ENCODE measurements at places on chromosomes 6 and 20. TPM values are rescaled to one million over a fixed set of nuclear protein-coding genes. Genes with fewer than 3 reads are reported as not detected.

- no peak overlapping the region for H3K4me3 ChIP-seq
- no peaks in the 10 kb centered on the region for H3K27me3 ChIP-seq
- H3K27ac ChIP-seq: no peak overlapping the region
- H3K4me1 ChIP-seq: no peaks in the 10 kb centered on the region
- DNase-seq: no peak
Measured at GRCh38 chr6:160121981-160122380, 366 bp downstream of the SLC22A1 start.

- no peak overlapping the region for H3K27ac ChIP-seq
- peaks cover 3% of the 10 kb centered on the region for H3K4me1 ChIP-seq
- no peak for DNase-seq
- H3K36me3 ChIP-seq: peaks cover 18% of the 10 kb centered on the region
- no peak overlapping the region for H3K4me3 ChIP-seq
Measured at GRCh38 chr6:33404884-33405283, 5.9 kb upstream of the PHF1 start.

DNA sequence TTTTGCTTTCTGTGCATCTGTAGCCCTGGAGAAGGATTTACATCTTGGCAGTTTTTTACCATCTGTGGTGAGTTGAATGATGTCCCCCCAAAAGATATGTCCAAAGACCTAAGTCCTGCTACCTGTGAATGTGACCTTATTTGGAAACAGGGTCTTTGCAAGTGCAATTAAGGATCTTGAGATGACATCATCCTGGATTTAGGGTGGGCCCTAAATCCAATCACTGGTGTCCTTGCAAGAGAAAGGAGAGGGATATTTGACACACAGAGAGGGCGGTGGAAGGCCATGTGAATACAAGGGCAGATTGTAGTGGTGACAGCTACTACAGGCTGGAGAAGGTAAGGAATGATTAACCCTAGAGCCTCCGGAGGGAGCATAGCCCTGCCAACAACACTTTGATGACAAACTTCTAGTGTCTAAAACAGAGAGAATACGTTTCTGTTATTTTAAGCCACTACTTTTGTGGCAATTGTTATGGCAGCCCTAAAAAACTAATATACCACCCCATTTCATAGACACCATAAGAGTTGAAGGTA is 35.1 kb downstream of the MKKS start:
- H3K4me3 ChIP-seq: no peak overlapping the region
- H3K4me1 ChIP-seq: no peaks in the 10 kb centered on the region
- no peak overlapping the region for H3K27ac ChIP-seq

DNA sequence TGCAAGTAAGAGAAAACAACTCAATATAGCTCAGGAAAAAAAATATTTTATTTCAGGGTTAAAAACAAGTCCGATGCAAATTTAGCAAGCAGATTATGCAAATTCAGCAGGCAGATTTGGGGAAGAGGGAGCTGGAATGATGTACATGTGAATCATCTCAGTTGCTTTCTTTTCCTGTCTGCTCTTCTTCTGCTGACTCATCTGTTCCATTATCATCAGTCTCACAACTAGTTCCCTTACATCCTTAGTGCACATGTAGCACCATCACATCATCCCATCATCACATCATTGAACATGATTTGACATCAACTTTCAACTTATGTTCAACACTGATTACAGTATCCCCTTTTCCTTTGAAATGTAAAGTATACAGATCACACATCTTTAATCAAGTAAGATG is 11.5 kb upstream of the DEFB113 start:
- no peaks in the 10 kb centered on the region for H3K36me3 ChIP-seq
- DNase-seq: no peak
- no peaks in the 10 kb centered on the region for H3K4me1 ChIP-seq
- H3K27ac ChIP-seq: no peak overlapping the region
- H3K4me3 ChIP-seq: no peak overlapping the region
- no peaks in the 10 kb centered on the region for H3K27me3 ChIP-seq

DNA sequence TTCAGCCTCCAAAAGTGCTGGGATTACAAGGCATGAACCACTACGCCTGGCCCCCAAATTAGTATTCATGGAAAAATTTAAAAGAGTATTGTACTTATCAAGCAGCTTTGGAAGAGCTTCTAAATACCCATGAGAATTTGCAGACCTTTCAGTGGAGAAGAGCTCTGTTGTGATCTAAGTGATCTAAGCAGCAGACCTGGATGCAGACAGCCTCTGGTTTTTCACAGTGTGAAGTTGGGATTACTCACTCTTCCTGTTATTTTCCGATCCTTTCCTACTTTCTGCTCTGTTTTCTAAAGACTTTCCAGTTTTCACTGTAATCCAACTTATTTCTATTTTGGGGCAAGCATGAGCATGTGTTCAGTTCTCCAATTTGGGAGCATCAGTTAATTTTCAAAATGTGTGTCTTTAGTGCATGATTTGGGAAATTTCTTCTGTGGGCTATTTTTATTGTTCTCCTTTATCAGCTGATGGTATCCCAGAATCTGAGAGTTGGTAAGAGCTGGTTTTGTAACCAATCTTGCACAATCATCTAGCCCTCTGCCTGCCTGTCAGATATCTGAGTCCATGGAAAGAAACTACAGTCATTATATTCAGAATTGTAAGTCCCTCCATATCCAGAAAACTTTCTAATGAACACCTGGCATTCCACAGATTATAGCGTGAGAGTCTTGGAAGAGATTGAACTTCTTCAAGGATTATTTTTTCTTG is 207.7 kb upstream of the DTNBP1 start:
- peak overlapping the region; percentile 36 for H3K27ac ChIP-seq
- peaks cover 29% of the 10 kb centered on the region for H3K4me1 ChIP-seq
- peak; percentile 91 for DNase-seq
- H3K36me3 ChIP-seq: no peaks in the 10 kb centered on the region
- no peaks in the 10 kb centered on the region for H3K27me3 ChIP-seq

DNA sequence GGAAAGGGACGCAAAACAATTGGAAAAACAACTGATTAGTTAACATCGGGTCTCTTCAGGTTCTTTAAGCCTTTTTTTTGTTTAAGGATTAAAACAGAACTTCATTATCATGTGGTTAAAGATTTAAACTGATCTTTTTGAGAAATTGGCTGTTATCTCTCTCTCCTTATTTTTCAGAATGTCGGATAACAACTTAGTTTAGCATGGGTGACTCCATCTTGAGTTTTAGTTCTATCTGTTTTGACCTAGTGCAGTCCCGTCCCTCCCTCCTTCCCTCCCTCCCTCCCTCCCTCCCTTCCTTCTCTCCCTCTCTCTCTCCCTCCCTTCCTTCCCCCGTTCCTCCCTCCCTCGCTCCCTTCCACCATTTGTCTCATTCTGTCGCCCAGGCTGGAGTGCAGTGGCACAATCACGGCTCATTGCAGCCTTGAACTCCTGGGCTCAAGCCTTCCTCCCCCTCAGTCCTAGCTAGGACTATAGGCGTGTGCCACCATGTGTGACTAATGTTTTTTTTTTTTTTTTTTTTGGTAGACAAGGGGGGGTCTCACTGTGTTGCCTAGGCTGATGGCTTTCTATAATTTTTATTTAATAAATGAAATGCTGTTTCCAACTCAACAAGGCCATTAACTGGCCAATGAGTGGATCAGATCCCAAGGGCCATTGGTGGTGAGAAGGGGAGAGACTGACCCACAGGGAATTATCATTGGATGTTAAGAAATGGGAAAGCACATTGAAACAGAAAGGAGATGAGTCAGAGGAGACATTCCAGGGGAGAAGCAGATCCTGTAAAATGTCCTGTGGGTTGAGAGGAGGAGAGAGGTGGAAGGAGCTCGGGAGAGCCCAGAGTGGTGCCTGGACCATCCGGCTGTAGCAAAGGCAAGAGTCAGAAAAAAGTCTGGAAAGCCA is 13.6 kb downstream of the BAK1 start:
- no peaks in the 10 kb centered on the region for H3K36me3 ChIP-seq
- DNase-seq: no peak
- H3K27ac ChIP-seq: no peak overlapping the region
- H3K27me3 ChIP-seq: no peaks in the 10 kb centered on the region
- H3K4me3 ChIP-seq: no peak overlapping the region

DNA sequence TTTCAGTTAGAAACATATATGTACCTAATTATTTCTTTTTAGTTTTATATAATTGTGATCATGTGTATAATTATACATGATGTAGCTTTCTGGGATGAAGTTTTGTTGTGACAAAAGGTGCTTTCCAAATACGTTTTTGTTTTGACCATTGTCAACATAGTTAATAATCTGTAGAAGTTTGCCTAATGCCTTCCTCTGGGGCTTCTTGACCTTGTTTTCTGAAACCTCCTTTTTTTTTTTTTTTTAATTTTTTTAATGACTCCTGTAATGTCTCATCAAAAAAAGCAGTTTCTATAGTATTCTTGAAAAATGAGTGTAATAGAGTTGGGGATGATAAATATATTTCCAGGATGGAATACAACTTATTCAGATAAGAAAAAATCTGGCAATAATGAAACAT is 434.7 kb upstream of the SOX4 start:
- no peaks in the 10 kb centered on the region for H3K36me3 ChIP-seq
- no peak overlapping the region for H3K4me3 ChIP-seq
- no peak overlapping the region for H3K27ac ChIP-seq
- no peaks in the 10 kb centered on the region for H3K27me3 ChIP-seq
- H3K4me1 ChIP-seq: no peaks in the 10 kb centered on the region

GRCh38 chr6:129203190-129203900 is 320.4 kb downstream of the LAMA2 start:
- DNase-seq: no peak

- no peaks in the 10 kb centered on the region for H3K36me3 ChIP-seq
- no peaks in the 10 kb centered on the region for H3K27me3 ChIP-seq
- no peak overlapping the region for H3K4me3 ChIP-seq
- no peaks in the 10 kb centered on the region for H3K4me1 ChIP-seq
Measured at GRCh38 chr6:33505548-33506370, 51.4 kb downstream of the ZBTB9 start.

Gene CCN2
- 1,646 TPM for polyA plus RNA-seq

Gene CLIC1
- polyA plus RNA-seq: 569 TPM

Gene TPBG
- 7.5 TPM for polyA plus RNA-seq

Gene LTB
- polyA plus RNA-seq: 1.8 TPM

Gene ESR1
- polyA plus RNA-seq: 0.01 TPM
